ENCODE measurements at places on chromosomes 6 and 20. TPM values are rescaled to one million over a fixed set of nuclear protein-coding genes. Genes with fewer than 3 reads are reported as not detected.

Gene PBX2
- 42.5 TPM for total RNA-seq

Gene RAB44
- total RNA-seq = not detected

Gene CST2
- not detected for total RNA-seq

Gene BMP7
- not detected for total RNA-seq

Gene WFDC12
- not detected for total RNA-seq

Gene HLA-C
- total RNA-seq = 354 TPM

Gene KIF6
- 0.22 TPM for total RNA-seq

Gene ADGRG6
- total RNA-seq = 1.8 TPM

Gene OR12D3
- total RNA-seq = not detected

Gene OGFRL1
- total RNA-seq = 3.0 TPM

Gene PI16
- under 0.01 TPM for total RNA-seq

Gene RAET1L
- not detected for total RNA-seq

Gene AK9
- 6.8 TPM for total RNA-seq

Gene FAM162B
- total RNA-seq = 6.5 TPM

Gene NKX2-4
- total RNA-seq = not detected

Gene MACROD2
- total RNA-seq = 0.95 TPM

Gene PLAGL2
- total RNA-seq = 2.4 TPM

Gene CLPSL2
- total RNA-seq = not detected

Gene ECT2L
- not detected for total RNA-seq

Gene MEP1A
- total RNA-seq = not detected

Gene TBC1D32
- 4.3 TPM for total RNA-seq

Gene TCF19
- 8.8 TPM for total RNA-seq

Gene OOEP
- 0.22 TPM for total RNA-seq
